ENCODE measurements at places on chromosomes 11 and 22.

- DNase-seq, result no peak
Measured at GRCh38 chr11:75426720-75427086, 6.3 kb downstream of the KLHL35 start.

DNA sequence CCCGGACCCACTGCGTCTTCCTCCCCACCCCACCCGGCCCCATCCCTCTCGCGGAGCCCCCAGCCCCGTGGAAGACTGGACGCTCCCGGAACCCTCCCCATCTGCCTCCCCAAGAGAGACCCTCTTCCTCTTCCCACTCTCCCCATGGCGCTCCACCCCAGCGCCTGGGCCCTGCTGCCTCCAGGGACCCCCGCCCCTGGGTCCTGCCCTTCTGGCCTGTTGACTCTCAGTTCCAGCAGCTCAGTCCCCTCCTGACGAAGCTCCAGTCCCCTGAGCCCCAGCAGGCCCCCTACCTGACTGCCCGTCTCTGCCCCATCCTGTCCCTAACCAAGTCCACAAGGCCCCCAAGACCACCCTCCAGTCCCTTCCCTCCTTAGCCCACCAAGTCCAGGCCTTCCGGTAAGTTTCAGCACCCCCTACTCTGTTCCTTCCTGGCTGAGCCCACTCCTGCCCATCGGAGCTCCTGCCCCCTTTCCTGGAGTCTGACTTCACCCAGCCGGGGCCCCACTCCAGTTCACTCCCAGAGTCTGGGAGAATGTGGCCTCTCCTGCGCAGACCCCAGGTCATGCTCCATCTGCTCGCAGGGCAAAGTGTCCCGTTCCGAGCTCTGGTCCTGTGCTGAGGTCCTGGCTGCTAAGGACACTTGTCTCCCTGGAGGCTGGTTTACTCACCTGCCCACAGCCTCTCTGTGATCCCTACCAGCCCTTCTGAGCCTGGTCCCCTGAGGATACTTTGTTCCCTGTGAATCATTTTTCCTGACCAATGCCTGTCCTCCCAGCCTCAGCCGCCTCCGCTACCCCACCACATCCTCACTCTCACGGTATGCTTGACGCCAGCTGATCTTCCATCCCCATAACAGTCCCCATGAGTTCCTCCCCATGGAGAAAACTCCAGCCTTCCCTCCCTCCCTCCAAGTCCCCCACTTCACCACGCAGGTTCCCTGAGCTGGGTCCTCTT, 722 bp downstream of the IFITM10 start:
- peak; percentile 65 for DNase-seq

DNA sequence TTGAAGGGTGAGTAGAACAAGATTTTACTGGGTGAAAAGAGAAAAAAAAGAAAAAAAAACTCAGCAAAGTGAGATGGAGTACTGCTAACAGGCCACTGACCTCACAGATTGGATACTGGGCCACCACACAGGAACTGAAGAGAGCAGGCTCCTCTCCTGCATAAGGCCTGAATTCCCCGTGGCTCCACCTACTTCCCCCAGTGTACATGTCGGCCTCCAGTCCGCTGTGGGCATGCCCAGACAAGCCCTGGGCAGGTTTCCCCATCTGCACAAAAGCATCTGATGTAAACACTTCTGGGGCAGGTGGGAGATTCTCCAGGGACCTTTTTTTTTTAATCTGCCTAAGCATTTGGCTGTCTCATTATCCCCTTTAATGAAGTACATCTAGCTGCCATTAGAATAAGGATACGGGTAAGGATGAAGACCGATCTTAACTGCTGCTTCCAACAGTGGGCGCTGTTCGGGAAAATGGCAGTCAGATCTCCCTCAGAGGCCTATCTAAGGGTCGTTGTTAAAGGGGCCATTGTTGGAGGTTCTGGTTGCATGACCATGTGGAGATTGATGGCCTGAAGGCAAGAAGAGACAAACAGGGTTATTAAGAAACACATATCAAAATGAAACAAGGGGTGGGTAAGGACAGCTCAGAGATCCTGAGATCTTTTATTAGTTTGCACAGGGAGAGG, 48.5 kb downstream of the MS4A13 start:
- no peak for DNase-seq

GRCh38 chr22:42974223-42974622, 40.7 kb downstream of the PACSIN2 start:
- DNase-seq, result no peak

DNA sequence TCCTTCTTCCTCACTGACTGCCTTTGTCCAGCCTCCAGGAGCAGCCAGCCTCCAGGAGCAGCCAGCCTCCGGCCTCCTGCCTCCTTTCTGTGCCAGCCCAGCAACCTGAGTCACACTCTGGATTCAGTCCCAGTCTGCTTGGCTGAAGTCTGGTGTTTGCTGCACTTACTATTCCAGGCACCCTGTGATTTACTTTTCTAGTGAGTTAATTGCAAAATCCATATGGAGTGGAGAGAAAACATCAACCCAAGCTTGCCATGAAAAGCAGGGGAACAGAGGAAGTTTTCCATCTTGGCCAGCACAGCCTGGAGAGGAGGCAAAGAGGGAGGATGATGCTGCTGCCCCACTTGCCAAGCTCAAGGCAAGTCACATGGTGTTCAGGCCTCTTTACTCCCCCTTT, 400.5 kb downstream of the TENM4 start:
- no peak for DNase-seq

GRCh38 chr11:74138021-74138420, 32.8 kb downstream of the C2CD3 start:
- peak; percentile 15 for DNase-seq

DNA sequence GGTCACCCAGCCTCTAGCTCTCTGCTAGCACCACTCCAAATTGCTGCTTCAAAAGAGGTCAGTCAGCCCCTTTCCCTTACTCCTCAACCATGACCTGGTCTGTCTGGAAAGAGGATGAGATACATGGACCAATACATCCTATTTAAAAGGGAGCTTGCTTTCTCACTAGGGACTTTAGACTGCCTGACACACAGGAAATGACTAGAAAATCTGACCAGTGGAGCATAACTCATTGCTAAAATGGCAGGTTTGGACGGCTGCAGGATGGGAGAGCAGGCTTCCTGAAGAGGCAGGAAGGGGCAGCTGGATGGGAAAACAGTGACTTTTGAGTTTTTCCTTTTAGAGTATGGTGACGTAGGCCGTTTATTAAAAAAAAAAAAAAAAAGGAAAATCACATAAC, 25.3 kb downstream of the STIM1 start:
- DNase-seq, result peak; percentile 78

DNA sequence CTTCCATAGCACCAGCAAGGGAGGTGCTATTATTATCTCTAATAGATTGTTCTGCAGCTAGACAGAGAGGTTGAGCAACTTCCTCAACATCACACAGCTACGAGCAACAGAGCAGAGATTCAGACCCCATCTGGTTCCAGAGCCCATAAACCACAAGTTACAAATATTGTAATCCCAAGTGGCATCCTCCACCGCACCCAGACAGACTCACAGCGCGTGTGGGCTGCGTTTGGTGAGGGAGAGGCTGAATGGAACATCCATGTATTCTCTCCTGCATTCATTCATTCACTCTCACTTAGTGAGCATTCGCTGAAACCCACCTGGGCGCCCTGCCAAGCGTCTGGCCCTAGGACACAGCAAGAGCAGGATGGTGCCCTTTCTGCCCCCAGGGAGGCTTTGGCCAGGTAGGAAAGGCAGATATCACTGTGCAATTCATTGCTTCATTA, 33.5 kb downstream of the LIF start:
- no peak for DNase-seq

GRCh38 chr11:122600290-122600689, 55.2 kb upstream of the UBASH3B start:
- no peak for DNase-seq

GRCh38 chr22:28411125-28411524, 268.5 kb downstream of the TTC28 start:
- DNase-seq, result no peak

DNA sequence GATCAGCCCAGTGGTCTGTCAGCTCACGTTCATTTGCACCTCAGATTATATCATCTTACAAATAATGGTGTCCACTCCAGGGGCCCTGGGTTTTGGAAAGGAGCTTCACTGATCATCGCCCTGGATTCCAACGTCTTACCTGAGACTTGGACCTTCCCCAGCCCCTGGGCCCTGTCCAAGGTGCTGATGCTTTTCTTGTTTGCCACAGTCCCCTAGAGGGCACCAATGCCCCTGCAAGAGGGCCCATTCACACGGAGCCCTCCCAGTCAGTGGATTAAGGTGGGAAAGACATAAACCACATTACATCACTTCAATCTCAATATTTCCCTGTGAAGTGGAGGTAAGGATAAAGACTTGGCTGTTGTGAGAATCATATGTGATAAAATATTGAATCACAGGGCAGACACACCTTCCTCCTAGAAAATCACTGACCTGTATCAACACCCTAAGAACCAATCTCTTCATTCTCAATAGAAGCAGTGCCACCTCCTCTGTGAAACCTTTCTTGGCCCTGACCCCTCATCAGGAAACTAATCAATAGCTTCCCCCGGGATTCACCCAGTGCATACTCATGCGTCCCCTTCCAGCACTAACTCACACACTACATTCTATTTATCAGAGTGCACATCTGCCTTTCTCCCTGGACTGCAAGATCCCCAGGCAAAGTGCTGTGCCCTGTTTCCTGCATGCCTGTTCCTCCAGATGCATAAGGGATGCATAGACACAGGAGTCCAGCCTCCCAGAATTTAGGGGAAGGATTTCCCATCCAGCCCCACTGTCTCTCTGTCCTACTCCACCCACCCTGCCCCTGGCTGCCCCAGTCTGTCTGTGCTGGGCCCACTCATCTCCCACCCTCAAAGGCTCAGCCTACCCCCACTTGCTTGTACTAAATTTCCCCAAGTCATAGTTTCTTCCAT, 167.0 kb downstream of the BUD13 start:
- DNase-seq, result peak; percentile 60

DNA sequence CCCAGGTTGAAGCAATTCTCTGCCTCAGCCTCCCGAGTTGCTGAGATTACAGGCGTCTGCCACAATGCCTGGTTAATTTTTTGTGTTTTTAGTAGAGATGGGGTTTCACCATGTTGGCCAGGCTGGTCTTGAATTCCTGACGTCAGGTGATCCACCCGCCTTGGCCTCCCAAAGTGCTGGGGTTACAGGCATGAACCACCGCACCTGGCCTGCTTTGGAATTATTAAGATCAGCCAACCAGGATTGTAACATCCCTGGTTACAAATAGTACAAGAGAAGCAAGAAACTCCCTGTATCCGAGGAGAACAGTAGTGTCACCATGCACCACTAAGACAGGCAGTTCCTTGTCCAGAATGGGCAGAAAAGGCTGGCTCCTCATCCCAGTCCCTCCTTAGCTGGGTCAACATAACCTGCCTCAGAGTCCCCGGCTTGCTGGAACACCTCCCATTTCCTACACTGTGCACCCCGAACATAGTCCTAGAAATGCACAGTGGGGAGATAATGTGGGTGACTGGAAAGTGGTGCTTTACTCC, 77.2 kb upstream of the INCENP start:
- no peak for DNase-seq

GRCh38 chr11:119130662-119131061, 9.3 kb downstream of the HINFP start:
- DNase-seq, result no peak

DNA sequence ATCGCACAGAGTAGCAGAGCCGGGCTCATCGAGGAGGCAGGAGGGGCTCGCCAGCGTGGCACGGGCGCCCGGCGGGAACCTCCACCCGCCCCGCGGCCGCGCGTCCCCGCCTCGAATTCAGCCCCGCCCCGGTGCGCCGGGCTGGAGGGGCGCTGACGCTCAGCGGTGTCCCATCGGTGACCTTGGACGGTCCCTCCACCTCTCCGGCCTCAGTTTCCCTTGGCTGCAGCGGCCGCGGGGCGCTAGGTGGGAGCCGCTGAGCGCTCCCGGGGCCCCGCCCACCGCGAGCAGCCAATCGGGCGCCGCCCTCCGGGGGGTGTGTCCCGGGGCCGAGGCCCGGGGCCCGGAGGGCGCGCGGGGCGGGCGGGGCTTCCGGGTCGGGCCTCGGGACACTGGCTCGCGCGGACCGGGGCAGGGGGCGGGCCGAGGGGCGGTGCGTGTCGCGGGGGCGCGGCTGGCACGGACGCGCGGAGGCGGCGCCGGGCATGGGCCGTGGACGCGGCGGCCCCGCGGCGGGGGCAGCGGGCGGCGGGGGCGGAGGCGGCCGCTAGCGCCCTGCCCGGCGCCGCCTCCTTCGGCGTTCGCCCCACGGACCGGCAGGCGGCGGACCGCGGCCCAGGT, at the start of gene PPARA:
Gene PPARA, plus strand, starts transcription at position 493 of the 621 bp plus-strand sequence. CDS start 47,858 bp downstream, outside the sequence.
- DNase-seq, result peak; percentile 85

- no peak for DNase-seq
Measured at GRCh38 chr11:44199816-44200215, 104.3 kb downstream of the EXT2 start.

GRCh38 chr11:281486-282161, 3.4 kb downstream of the NLRP6 start:
- no peak for DNase-seq

GRCh38 chr11:35235936-35236666, 97.1 kb downstream of the CD44 start:
- DNase-seq, result peak; percentile 45

DNA sequence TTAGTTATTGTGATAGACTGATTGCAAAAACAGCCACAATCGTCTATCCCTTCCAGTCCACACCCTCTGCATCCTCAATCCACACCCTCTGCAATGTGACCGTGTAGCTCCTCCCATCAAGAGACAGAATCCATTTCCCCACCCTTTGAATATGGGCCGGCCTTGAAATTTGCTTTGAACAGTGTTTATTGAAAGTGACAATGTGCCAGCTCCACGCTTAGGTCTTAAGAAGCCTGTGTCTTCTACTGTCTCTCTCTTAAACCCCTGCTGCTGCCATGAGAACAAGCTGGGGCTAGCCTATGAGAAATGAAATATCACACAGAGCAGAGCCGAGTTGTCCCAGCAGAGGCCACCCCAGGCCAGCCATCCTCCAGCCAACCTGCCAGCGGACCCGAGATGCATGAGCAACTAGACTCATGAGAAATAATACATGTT, 22.3 kb upstream of the MICAL2 start:
- DNase-seq, result peak; percentile 60

GRCh38 chr22:19043121-19044085, 78.8 kb downstream of the DGCR2 start:
- DNase-seq, result no peak

DNA sequence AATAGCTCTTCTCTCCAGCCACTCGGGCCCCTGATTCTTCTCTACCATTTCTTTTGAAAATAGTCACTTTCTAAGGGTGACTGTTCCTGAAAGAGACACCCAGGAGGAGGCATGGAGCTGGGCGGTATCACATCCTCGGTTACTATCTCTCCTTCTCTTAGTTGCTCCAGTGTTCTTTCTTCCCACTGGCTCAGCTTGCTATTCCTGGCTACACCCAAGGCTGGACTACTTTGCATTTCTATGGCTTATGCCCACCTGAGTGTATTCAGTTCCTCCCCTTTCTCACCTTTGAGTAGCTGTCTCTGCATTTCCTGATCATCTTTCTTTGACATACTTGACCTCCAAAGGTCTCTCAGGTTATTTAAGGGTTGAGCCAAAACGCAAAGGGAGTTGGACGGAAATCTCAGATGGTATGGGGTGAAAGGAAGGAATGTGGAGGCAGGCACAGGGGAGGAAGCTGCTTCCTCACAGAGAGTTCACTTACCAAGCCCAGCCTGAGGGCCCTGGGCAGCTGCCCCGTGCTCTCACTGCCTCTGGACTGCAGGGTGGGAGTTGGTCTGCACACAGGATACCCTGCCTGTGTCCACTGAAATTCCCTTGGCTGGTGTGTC, 155.7 kb downstream of the SNX19 start:
- DNase-seq, result no peak

- DNase-seq, result no peak
Measured at GRCh38 chr22:40665312-40665711, 14.0 kb upstream of the MCHR1 start.

- no peak for DNase-seq
Measured at GRCh38 chr22:48742556-48743343, 1084.9 kb downstream of the BRD1 start.

- no peak for DNase-seq
Measured at GRCh38 chr11:34134765-34135164, 29.3 kb downstream of the NAT10 start.
